ENCODE measurements at places on chromosomes 1 and 21. TPM values are rescaled to one million over a fixed set of nuclear protein-coding genes. Genes with fewer than 3 reads are reported as not detected.
A peak's percentile ranks its signal among the peaks of the same experiment; 100 is the strongest.

The PLA2G2C gene
- 0.13 TPM for total RNA-seq

- no peaks in the 10 kb centered on the region for H3K27me3 ChIP-seq
- H3K4me3 ChIP-seq, result no peak overlapping the region
- peaks cover 75% of the 10 kb centered on the region for H3K36me3 ChIP-seq
- no peak for DNase-seq
- peaks cover 7% of the 10 kb centered on the region for H3K4me1 ChIP-seq
Observed at GRCh38 chr1:11676386-11677103, 4.4 kb downstream of the MAD2L2 start.

The LCA5L gene
- 2.9 TPM for total RNA-seq

- peak; percentile 41 for DNase-seq
- H3K27ac ChIP-seq, result no peak overlapping the region
- no peaks in the 10 kb centered on the region for H3K36me3 ChIP-seq
- H3K4me3 ChIP-seq, result no peak overlapping the region
Observed at GRCh38 chr1:181113059-181113641, 24.6 kb downstream of the IER5 start.

GRCh38 chr1:21626921-21627339 is 42.2 kb downstream of the RAP1GAP start:
- H3K4me1 ChIP-seq, result peaks cover 26% of the 10 kb centered on the region
- H3K27me3 ChIP-seq, result no peaks in the 10 kb centered on the region
- peaks cover 29% of the 10 kb centered on the region for H3K36me3 ChIP-seq
- no peak overlapping the region for H3K27ac ChIP-seq
- DNase-seq, result no peak

DNA sequence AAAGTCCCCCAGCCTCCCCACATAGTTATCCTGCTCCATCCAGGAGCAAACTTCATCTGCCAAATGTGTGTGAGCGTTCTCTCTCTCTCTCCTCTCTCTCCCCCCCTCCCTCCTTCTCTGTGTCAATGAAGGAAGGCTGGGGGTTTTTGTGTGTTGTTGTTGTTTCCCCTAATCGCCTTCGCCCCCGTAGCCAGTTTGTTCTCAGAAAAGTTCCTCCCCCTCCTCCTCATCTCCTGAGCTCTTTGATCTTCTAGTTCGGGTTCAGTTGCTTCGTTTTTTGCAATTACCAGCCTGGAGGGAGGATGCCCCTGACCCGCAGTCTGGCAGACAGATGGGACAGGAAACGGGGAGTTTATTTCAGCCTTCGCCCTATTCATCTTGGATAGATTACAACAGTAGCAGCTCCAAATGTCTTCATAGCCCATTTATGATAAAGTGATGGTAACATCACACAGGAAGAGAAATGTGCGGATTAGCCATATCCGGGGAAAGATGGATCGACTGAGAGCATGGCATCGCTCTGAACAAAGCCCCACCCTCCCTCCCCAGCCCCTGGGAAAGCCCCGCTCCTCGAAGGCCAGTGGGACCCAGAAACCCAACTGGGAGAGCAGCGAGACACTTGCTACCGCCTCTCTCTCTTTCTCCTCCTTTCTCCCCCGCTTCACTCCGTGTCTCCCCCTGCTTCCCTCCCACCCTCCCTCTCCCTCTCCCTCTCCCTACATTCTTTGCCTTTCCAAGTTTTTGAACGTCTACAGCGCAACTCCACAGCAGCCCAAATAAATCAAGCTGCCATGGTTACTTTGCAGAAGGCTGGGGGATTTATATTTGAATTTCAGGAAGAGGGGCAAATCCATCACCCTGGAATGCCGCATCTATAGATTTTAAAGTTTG is 139.7 kb upstream of the ARHGEF16 start:
- peaks cover 12% of the 10 kb centered on the region for H3K27me3 ChIP-seq
- H3K27ac ChIP-seq, result no peak overlapping the region
- H3K4me1 ChIP-seq, result peaks cover 16% of the 10 kb centered on the region
- H3K4me3 ChIP-seq, result no peak overlapping the region

Data from K562 (cell line).